ENCODE measurements at places on chromosomes 13 and 19.

DNA sequence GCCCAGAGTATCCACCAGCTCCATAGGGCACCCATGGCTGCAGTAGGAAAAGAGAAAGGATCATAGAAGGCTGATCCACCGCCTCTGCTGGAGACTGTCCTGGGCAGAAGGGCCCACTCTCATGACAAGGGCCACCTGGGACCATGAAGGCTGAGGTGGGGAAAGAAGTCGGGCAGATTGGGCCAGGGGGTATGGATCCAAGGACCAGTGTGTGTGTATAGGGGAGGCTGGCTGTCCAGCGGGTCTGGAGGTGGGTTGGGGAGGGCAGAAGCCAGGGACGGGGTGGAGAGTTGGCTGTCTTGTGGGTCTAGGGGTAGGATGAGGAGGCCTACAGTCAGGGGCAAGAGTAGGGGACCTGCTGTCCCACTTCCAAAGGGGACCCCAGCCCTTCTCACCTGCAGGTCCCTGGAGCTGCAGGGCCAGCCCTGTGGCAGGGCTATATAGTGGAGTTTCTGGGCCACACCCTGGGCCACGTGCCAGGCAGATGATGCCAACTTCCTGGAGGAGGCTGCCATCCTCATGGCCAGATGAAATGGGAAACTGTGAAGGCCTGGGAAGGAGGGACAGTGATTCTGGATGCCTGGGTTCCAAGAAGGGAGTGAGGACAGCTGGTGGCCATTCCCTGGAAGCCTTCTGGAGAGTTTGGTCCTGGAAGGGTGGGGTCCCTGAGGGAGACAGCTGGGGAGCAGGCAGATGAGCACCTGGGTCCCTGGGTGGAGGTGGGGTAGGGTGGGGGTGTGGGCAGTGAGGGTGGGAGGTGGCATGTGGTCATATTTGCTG, at the start of gene FCGBP:
Gene FCGBP, minus strand, starts transcription at position 51 of the 780 bp plus-strand sequence.
- DNase-seq: no peak

DNA sequence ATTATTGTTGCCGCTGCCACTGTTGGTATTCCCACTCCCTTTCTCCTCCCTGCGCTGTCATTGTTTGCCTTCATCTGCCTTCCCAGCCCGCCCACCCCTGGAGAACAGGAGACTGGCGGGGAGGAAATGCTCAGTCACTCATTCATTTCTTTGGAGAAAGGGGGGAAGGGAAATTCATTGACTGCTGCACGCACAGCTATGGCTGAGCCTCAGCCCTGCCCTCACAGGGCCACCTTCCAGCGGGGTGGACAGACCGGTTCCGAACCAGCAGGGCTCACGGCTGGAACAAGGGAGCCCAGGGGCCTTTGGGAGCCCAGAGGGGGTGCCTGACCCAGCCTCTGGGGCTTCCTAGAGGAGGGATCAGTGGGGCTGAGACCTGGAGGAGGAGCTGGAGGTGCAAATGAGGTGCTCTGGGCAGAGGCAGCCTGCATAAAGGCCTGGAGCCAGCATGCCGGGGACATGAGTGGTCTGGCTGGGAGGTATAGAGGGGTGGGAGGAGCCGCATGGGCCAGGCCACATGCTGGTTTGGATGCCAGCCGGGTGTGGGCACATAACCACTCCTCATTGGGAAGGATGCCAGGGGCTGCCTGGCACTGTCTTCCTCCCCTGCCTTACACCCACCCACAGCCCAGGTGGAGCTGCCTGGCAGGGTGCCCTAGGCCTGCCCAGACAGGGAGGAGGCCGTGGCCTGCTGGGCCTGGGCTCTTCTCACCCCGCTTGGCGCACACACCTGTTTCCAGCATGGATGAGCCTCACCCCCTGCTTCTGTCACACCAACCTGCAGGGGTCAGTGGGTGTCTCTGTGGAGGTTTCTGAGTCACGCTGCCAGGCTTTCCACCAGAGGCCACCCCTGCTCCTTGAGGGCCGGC, 26.8 kb downstream of the PPP5C start:
- DNase-seq: peak; percentile 31

GRCh38 chr13:34731486-34731885, 210.6 kb upstream of the NBEA start:
- no peak for DNase-seq

DNA sequence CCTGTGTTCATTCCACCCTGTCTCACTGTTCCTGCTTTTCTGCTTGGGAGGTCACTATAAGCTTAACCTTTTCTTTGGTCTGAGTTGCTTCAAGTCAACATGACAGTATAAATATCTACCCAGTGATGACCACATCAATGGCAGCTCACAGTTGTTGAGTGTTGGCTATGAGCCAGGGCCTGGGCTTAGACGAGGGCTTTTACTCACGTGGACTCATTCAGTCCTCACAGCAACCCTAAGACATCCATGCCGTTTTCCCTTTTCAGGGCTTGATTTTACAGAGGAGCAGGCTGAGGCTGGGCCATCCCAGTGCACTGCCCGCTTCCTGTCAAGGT, 10.2 kb upstream of the CCDC97 start:
- DNase-seq: no peak

DNA sequence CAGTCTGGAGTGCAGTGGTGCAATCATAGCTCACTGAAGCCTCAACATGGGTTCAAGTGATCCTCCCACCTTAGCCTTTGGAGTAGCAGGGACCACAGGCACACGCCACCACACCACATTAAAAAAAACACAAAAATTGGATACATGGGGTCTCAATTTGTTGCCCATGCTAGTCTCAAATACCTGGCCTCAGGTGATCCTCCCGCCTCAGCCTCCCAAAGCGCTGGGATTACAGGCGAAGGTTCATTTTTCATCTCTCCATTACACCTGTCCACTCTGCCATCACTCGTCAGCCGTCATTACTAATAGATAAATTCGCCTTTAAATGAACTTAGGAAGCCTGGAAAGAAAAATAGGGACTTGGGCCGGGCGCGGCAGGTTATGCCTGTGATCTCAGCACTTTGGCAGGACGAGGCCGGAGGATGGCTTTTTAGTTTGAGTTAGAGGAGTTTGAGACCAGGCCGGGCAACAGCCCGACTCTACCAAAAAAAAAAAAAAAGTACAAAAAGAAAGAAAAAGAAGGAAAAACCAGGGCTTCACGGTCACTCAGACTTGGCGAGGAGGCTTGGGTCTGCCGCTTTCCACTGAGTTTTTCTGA, 685 bp upstream of the SUPT5H start:
- no peak for DNase-seq

DNA sequence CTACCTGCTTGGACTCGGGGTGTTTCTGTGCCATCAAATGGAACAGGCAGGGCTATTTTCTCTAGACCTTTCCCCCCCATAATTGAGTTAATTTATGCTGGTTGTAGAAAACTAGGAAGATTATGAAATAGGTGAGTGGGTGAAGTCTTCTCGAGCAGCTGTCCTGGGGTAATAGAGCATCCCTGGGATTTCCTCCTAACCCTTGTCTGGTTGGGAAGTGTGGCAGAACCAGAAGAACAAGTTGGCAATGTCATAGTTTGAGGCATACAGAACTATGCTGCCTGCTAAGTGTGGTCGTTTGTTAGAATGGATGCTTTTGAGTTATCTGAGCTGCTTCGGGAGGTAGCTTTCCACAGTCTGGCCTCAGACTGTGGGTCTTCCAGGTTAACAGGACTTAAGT, 3.7 kb downstream of the GATAD2A start:
- DNase-seq: no peak

GRCh38 chr13:60583196-60583888, 186.3 kb downstream of the TDRD3 start:
- DNase-seq: no peak

DNA sequence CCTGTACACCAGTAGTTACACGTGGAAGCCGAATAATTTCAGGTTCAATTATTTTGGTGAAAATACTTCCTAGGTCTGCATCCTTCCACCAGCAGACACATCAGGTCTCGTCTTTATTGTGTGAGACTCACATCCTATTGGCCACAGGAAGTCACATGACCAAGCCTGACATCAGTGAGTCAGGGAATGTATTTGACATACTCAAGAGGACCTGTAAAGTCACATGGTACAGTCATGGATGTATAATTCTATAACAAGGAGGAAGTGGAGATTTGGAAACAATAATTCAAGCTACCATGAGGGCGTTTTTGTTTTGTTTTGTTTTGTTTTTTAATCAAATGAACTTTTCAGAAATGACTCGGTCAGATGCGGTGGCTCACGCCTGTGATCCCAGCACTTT, 9.3 kb upstream of the HIF3A start:
- DNase-seq: no peak

DNA sequence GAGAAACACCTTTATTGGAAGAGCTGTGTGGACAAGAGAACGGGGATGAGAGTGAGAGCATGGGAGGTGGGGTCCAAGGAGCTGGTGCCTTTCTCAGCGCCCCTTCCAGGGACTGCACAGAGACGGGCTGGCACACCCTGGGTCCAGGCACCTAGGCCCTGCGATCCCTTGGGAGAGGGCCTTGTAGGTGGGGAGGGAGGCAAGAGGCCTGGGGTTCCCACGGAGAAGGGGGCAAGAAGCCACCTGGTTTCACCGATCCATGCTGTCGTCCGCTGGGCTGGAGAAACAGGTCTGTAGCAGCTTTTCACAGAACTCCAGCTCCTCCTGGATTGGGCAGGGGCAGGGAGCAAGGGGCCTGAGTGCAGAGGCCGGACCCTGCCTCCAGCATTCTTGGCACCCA, 3.5 kb upstream of the PPP6R1 start:
- no peak for DNase-seq

DNA sequence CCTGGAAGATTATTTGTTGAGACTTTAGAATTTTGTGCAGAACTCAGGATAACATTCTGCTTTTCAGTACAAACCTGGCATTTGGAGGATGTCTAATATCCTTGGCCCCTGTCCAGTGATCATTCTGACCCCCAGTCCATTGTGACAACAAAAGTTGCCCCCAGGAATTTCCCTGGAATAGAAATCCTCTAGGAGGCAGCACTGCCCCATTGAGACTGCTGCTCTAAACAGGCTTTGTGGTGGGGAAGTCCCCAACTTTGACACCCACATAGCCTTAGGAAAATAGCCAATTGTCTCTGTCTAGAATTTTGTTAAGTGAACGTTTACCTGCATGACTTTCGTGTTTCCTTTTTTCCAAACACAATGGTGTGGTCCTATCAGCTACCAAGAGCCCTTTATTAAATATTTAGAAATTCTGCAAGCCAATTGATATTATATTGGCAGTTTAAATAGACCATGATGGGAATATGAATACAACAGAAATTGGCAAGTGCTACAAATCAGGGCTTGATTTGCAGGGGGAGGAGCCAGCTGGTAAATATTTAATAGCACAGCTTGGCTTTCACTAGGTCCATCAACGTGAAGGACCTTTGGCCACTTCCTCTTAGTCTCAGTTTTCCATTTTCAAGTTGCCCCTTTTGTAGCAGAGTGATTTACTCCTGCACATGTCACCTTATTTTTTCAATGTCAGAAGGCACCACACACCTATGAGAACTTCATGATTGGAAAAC, 451.7 kb downstream of the EFNB2 start:
- no peak for DNase-seq

DNA sequence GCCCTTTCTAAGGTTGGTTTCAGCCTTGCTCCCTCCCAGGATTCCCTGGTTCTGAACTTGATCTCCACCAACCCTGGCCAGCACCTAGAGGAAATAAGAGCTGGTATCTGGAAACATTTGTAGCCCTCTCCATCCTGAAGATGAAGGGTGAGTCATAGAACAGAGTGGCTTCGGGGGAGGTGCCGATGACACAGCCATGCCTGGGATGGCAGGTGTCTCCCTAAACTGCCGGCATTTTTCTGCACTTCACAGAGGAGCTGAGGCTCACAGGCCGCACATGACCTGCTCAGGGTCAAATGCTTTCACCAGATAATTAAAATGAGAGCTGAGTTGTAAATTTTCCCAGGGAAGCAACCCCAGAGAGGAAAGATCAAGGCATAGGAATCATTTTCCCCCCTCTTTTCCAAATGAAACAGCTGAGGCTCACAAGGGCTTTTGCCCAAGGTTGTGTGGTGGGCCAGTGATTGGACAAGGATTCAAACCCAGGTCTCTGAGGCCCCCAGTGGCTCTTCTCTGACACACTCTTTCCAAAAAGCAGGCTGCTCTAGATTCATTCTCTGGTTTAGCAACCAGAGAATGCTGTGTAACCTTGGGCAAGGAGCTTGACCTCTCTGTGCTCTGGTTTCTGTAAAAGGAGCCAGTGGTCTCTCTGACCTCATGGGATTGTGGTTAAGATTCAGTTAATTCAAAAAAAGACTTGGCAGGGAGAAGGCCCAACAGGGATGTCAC, 1.2 kb upstream of the SLC25A42 start:
- DNase-seq: no peak

- DNase-seq: no peak
Measured at GRCh38 chr13:22482496-22483000, 698.2 kb upstream of the SGCG start.

Measured in esophagus squamous epithelium (tissue), 5 donors.